Hippocampal formation (tissue), 2 donors: ENCODE measurements at places on chromosomes 5 and 9.

DNA sequence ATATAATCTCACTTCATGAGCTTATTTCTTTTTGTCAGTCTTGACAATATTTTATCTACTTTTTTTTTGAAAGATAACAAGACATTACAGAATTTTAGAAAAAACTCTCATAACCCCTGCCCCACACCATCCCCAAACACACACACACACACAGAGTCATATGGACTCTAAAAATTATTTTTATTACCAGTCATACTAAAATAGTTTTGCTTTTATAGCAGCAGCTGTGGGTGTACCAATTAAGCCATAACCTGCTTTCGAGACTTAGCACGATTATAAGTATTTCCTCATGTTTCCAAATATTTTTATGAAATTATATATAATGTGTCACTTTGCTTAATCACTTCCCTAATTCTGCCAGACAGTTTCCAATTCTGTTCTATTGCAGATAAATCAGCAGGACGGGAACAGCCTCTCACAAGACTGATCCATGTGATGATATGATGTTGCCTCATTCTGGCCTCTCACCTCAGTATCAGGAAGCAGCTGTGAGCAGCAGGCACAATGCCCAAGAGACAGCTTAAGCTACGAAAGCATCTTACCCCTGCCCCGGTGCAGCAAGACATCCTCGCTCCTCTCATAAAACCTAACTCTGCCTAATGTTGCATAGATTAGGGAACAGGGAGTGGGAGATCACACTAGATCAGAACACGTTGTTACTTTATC, 7.0 kb downstream of the PDCL start:
- no peak for DNase-seq

DNA sequence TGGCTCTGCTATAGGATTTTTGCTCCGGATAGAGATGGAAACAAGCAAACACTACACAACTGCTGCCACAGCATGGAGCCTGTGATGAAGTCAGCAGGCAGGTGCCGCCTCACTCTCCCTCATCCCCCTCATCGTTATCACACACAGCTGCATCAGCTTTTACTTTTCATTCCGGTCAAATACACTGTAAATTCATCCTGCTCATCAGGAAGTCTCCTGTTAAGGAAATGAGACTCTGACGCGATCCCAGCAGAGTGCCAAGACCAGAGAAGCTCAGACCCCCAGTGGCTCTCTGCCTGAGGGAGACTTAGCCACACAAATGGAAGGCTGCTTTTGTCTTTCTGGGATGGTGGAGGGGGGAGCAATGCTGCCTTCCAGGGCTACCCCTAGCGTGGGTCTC, 270.2 kb downstream of the ELAVL2 start:
- no peak for DNase-seq

- no peak for DNase-seq
Observed at GRCh38 chr9:14958989-14959388, 48.8 kb upstream of the FREM1 start.

DNA sequence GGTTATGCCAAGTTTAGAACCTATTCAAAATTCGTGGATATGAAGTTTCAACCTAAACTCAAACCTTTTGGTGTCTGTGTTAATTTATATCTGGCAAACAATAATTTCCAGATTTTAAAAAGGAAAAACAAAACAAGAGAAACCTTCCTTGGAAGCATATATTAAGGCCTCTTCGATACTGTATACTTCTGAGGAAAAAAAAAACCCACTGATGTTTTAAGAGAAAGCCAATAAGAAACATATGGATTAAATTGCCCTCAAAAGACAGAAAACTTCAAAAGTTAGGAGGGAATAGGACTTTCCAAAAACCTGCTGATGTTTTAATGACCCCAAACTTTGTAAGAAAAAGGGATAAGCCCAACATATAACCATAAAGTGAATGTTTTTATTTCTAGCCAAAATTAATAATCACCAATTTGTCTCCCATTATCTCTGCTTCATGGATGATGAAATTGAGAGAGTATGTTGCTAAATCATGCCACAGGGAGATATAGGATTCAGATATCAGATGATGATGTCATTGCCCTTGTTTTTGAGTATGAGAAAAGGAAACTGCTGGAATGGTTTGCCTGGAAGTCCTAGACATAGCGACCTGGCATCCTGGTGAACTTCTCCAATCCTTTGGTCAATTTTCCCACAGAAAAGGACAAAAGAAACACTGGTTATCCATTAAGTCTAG, 423.9 kb downstream of the DMRT2 start:
- DNase-seq, result no peak

GRCh38 chr9:4774209-4774608, 18.5 kb upstream of the RCL1 start:
- no peak for DNase-seq

DNA sequence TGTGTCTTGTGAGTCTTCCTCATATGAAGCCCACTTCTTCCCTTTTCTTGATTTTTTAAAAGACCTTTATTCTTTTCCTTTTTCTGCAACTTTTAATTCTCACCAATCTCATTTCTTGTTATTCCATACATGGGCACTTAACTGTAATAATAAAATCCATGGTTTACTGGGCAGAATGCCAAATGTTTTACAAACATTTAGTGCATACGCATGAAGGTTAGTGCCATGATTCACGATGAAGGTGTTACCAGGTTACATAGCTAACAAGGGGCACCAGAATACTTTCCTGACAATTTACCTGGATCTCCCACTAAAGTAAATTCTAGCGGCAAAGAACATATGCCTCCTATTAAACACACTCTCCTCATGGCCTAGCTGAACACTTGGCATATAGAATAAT, 28.5 kb downstream of the MAN2A1 start:
- no peak for DNase-seq

- no peak for DNase-seq
Observed at GRCh38 chr9:89390578-89391116, 72.3 kb downstream of the SECISBP2 start.

DNA sequence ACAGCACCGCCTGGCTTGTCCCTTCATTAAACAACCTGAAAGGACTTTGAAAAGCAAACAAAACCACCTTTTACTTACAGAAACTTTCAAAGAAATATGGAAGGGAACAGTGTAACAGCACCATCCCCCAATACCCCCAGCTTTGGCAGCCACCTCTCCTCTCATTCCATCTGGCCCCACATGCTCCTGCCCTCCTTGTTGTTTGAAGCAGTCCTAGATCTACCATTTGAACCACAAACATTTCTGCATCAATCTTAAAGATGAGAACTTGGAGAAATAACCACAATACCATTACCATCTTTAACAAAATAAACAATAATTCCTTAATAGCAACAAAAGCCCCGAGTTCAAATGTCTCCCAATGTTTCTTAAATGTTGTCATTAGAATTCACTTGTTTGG, 17.8 kb upstream of the COL15A1 start:
- no peak for DNase-seq

- DNase-seq, result no peak
Observed at GRCh38 chr5:143862271-143862670, 50.3 kb downstream of the HMHB1 start.

DNA sequence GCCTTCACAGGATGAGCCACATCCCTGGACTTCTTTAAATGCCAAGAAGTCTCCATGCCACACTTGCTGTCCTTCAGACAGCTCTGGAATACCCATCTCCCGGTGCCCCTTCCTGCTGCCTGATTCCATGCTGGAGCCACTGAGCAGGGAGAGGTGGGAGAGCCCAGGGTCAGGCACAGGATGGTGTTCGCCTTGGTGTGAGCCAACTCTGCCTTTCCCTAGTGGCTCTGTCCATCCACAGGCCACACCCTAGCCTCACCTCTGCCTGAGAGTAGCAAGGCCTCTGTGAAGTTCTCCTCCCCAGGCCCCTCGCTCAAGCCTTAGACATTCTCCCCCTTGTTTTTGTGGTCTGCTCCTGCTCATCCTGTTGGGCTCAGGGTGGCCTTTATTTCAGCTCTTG, 54.2 kb upstream of the ANGPTL2 start:
- no peak for DNase-seq

- no peak for DNase-seq
Observed at GRCh38 chr5:50655810-50656205, 10.6 kb upstream of the PARP8 start.

DNA sequence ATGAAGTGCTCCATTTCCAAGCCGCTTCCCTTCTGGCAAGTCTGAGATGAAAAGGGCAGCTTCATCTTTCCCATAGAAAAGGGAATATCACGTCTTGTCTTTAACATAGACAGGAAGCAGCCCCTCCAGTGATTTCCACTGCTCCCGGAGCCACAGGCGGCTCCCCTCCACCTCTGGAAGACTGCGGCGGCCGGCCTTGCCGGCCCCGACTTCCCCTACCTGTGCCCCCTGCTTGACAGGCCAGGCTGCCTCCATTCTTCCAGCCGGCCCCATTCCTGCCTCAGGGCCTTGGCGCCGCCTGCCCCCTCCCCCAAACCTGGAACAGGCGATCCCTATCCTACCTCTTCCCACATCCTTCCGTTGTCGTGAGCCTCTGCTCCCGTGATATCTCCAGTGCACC, 141.8 kb downstream of the ZNF354C start:
- DNase-seq, result no peak
